ENCODE measurements at places on chromosomes 1 and 21.

- no peak for DNase-seq
Observed at GRCh38 chr1:241140670-241141069, 216.3 kb downstream of the RGS7 start.

DNA sequence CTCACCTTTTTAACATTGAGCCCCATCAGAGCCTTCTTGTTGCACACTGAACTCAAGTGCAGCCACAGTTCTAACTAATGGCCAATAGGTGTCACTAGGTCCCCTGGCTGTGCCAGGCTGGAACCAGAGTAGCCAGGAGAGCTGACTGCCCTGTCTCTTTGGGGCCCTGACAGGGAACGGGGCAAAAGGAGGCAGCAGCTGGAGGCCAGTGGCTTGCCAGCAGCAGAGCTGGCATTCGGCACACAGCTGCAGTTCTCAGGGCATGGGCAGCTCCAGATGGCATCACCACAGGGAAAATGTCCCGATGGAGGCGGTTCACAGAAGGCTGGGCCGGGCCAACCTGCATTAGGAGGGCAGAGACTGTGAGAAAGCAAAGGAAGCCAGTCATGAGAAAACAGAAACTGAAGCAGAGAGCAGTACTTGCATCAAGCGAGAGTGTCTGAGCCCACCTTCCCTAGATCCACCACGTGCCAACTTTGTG is 188.6 kb downstream of the FCRL5 start:
- DNase-seq = no peak

- peak; percentile 87 for DNase-seq
Observed at GRCh38 chr21:41678924-41679318, 87.9 kb downstream of the RIPK4 start.

- DNase-seq = no peak
Observed at GRCh38 chr1:61993331-61993961, 201.2 kb upstream of the L1TD1 start.

- peak; percentile 16 for DNase-seq
Observed at GRCh38 chr1:22398656-22399420, 52.8 kb upstream of the ZBTB40 start.

- DNase-seq = no peak
Observed at GRCh38 chr1:41704196-41704595, 214.5 kb downstream of the HIVEP3 start.

- DNase-seq = no peak
Observed at GRCh38 chr1:221696027-221696426, 45.9 kb downstream of the DUSP10 start.

GRCh38 chr1:16119926-16120325 is 35.9 kb downstream of the EPHA2 start:
- no peak for DNase-seq

DNA sequence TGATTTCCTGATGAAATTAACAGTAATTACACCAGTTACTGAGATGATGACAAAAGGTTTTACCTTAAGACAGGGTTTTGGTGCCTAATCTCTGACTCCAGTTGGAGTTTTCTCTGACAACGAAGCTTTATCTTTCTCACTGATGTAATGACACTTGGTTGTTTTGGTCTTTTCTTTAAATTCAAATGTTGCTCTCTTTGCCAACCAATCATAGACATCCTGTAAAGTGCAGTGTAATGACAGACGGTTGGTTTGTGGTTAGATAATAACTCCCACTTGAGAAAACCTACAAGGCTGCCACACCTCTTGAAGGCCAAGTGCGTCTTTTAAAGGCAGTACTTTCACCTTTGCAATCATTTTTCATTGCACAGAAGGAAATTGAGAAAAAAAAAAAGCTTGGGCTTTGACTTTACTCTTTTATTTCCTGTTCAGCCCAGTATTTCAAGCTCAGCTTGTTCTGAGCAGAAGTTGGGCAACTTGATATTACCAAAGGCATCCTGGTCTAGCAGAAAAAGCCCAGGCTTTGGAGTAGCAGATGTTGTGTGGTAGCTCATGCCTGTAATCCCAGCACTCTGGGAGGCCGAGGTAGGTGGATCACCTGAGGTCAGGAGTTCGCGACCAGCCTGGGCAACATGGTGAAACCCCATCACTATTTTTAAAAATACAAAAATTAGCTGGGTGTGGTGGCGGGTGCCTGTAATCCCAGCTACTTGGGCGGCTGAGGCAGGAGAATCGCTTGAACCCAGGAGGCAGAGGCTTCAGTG is 14.9 kb downstream of the PDIK1L start:
- peak; percentile 91 for DNase-seq

DNA sequence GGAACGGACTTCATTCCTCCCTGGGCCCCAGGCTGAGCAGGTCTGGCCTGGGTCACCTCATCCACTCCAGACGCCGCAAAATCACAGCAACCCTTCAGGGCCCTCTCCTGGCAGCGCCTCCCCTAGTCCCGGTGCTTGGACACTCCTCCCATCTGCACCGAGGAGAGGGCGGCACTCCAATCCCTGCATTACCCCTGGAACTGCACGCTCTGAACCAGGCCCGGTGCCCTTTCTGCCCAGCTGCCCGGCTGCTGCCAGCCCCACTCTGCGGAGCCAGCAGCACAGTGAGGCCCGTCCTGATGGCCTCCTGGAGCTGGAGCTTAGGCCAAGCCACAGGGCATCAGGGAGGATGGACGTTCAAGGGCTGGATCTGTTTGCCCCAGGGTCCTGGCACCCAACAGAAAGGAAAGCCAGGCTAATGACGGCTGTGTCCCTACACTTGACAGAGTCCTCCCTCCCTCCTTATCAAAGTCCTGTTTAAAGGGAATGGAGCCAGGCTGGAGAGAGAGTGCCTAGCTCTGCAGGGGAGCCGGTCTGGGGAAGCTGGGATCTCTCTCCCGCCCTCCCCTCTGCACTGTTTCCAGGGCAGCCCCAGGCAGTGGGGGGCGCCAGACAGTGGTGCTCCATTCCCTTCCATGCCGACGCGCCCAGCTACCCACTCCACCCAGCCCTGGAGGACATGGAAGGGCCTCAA is 12.7 kb downstream of the COL6A2 start:
- DNase-seq = peak; percentile 11

DNA sequence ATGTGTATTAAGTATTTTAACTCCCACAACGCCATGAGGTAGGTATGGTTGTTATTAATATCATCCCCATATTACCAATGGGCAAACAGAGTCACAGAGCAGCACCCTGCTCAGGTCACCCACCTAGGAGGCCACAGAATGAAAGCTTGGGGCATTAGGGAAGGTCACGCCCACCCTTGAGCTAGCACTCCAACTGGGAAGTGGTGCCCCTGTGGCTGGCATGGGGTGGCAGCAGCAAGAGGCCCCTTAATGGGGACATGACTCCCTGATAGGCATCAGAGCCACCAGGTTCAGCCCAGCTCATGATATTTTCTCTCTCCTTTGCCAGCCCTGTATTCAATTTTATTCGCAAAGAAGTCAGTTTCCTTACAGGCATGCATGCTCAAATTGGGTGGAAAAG is 90.6 kb downstream of the DMRTB1 start:
- no peak for DNase-seq

DNA sequence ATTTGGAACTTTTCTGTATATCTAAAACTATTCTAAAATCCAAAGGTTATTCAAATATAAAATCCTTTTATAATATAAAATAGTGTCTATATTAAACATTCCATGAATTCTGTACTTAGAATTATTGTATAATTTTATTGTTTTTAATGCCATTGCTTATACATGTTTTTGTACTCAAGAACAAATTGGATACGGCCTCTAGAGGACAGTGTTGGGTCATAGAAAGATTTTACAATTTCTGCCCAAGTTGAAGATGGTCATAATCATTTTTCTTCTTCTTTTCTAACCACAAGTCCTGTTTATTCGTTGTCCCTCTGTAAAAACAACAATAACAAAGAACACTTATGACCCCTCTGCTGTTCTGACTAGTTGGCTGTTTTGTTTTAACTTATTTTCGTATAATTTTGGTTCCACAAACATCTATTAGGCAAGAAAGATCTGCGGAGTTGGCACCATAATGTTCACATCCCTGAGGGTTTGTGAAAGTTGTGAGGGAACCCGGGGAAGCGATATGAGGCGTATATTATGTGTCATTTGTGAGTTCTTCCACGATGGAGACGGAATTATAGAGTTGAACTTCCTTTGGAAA is 75.7 kb upstream of the KIF26B start:
- no peak for DNase-seq

- no peak for DNase-seq
Observed at GRCh38 chr1:90046635-90047034, 51.7 kb downstream of the ZNF326 start.

DNA sequence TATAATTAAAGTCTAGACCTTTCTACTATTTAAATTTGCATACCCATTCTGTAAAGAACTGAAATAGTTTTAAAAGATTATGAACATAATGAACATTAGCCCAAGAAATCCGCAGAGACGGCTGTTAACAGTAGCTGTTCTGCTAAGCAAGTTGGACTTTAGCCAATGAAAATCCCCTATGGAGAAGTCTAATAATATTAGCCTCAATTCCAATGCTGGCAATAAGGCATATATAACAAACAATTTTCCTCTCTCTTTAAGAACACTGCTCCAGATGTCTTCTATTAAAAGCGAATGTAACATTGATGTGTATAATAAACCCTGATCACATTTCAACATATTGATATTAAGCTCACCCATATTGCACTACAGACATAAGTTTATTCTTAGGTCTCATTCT is 221.3 kb upstream of the KCTD3 start:
- no peak for DNase-seq

DNA sequence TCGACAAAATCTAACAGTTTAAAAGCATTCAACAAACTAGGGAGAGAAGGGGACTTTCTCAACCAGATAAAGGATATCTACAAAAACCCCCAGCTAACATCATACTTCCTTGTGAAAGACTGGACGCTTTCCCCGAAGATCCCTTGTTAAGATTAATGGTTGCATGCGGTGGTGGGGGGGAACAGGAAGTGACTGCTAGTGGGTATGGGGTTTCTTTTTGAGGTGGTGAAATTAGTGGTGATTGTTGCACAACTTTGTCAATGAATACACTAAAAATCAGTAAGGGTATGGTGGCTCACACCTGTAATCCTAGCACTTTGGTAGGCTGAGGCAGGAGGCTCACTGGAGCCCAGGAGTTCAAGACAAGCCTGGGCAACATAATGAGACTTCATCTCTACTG is 26.9 kb upstream of the EYA3 start:
- DNase-seq = peak; percentile 55

- DNase-seq = no peak
Observed at GRCh38 chr1:110515891-110516290, 3.1 kb downstream of the KCNA10 start.

DNA sequence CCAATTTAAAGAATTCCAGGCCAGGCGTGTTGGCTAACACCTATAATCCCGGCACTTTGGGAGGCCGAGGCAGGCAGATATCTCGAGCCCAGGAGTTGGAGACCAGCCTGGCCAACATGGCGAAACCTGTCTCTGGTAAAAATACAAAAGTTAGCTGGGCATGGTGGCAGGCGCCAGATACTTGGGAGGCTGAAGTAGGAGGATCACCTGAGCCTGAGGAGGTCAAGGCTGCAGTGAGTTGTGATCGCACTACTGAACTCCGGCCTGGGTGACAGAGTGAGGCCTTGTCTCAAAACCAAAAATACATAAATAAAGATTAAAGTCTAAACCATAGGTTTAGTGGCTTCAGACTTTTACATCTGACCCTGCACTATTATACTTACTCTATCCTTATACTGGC is 32.4 kb downstream of the BTG3 start:
- DNase-seq = no peak

GRCh38 chr1:165600793-165601192 is 30.2 kb upstream of the MGST3 start:
- DNase-seq = no peak
